ENCODE measurements at places on chromosomes 2 and 18. TPM values are rescaled to one million over a fixed set of nuclear protein-coding genes. Genes with fewer than 3 reads are reported as not detected.

DNA sequence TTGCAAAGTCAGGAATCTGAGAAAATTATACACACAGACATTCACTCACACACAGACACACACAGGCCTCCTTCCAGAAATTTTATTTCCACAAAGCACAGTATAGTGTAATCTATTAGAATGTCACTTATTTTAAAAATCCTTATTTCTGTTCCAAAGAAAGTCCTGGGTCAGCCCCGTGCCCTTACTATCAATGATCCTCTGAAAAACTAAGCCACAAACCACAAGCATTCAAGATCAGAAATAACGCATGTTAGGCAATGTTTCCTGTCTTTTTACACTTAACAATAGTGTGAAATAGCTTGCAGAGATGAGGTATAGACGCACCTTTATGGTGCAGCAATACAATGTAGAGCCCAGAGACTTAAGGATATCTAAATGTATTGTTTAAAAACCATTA, 25.8 kb downstream of the TBC1D8 start:
- no peak for DNase-seq

GRCh38 chr2:239856620-239857285, 168.4 kb downstream of the NDUFA10 start:
- DNase-seq = no peak

GRCh38 chr2:240494194-240494793, 58.8 kb downstream of the GPC1 start:
- no peak for DNase-seq

DNA sequence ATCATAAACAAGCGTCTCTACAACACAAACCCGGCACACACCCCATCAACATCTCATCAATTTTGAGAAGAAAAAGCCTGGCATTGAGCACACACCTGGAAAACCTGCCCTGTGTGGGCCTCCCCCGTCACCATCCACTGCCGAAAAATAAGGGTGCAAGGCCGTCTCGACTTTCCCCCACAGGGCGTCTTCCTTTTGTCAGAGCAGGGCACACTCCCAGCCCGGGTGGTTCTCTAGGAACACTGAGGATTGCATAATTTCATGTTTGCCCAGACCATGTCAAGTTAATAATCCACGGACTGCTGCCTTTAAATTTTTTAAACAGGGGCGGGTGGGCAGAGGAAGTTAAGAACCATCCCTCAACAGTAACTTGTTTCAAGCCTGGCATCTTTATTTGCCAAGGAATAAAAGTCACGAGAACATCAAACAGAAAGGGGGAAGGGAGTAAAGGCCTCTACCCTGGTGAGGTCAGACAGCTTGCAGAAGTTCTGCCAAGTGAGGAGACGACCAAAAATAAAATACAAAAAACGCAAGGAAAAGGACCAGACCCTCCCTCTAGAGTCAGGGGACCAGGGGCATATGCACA, 2.1 kb downstream of the TFCP2L1 start:
- no peak for DNase-seq

DNA sequence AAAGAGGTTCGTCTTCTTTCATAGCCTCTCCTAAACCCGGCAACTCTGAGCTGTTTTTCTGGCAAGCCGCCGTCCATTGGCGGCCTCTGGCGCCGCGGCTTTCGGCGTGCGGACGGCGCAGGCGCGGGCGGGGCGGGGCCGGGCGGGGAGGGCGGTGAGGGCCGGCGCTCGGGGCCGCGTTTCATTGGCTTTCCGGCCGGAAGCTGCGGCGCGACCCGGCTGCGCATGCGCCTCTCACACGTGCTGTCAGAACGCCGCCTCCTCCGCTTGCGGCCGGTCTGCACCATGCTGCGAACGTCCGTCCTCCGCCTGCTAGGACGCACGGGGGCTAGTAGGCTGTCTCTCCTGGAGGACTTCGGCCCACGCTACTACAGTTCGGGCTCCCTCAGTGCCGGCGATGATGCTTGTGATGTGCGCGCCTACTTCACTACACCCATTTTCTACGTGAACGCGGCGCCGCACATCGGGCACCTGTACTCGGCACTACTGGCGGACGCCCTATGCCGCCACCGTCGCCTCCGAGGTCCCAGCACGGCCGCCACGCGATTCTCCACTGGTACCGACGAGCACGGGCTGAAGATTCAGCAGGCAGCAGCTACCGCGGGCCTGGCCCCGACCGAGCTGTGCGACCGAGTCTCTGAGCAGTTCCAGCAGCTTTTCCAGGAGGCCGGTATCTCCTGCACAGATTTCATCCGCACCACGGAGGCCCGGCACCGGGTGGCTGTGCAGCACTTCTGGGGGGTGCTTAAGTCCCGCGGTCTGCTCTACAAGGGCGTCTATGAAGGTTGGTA, at the start of gene MARS2:
Gene MARS2, plus strand, starts transcription at position 249 of the 791 bp plus-strand sequence. Its CDS starts 37 bp downstream, at position 286.
- peak; percentile 89 for DNase-seq

The LYG2 gene
- not detected for total RNA-seq

The TM4SF20 gene
- not detected for total RNA-seq

The ERMN gene
- 2.7 TPM for total RNA-seq

The CD226 gene
- 86.5 TPM for total RNA-seq
